Stimulated activated CD8-positive, alpha-beta memory T cell treated with anti-CD3 and anti-CD28 coated beads, Interleukin-4, amount 100 ng/mL, for 1 hour (primary cell): ENCODE measurements at places on chromosomes 16 and 17.

DNA sequence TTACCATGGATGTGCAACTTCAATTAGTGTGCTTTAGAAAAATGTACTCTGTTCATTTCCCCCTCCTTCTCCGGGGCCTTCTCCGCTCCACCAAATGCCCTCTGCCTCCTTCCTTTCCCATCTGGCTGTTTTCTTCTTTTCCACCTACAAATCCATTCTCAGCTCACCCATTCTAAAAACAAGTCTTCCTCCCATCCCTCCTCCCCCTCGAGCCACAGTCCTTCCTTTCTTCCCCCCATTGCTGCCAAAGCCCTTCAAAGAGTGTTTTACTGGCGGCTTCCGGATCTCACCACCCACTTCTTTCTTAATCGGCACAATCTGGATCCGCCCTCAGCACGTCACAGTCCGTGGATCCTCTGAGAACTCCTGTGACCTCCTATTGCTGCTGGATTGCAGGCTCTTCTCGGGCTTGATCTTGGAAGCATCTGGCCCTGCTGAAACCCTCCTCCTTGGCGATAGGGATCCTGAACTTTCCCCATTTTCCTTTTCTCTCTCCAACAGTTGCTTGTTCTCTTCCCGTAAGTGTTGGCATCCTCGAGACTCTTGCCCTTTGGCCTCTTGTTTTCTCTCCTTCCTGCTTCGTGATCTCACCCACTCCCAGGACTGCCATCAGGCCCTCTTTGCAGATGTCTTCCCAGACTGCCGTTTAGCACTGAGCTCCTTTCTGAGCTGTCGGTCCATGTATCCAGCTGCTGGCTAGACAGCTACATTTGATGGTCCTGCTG lies 36.0 kb upstream of the FBXO47 start:
- DNase-seq, result no peak

- DNase-seq, result no peak
These were observed 80.5 kb downstream of the TEX14 start for GRCh38 chr17:58611331-58611730.

- DNase-seq, result no peak
These were observed 35.9 kb downstream of the CMTM4 start for GRCh38 chr16:66660422-66661209.

GRCh38 chr17:47738178-47738577 lies 5.1 kb downstream of the TBX21 start:
- DNase-seq, result no peak

DNA sequence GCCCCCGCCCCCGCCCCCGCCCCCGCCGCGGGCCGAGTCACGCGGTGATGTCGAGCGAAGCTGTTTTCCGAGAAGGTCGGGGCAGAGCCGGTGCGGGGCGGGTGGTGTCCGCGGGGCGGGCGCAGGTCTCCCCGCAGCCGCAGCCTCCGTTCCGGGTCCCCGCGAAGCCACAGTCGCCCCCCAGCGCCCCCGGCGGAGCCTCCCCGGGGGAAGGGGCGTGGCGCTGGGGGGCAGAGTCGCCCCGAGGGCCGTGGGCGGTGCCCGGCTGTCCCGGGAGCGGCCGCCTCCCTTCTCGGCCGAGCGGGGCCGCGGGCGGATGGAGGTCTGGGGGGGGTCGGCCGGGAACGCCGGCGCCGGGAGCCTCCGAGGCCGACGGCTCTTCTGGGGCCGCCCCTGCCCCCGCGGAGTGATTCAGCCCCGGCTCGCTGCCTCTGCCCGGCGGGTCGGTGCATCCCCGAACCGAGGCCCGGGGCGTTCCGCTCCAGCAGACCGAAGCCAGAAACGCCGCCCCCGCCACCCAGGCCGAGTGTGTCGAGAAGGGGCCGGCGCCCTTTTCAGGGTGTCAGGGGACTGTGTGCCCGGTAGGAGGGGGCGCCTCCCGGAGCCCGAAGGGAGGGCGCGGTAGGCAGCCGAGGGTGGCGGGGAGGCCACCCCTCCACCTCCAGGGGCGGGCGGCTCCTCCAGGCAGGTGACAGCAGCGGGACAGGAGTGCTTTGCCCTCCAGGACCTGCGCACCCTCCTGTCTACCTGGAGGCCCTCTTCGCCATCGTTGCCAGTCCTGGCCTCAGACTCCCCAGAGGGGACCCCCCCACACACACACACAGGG lies 1.7 kb downstream of the METRNL start:
- DNase-seq, result no peak

DNA sequence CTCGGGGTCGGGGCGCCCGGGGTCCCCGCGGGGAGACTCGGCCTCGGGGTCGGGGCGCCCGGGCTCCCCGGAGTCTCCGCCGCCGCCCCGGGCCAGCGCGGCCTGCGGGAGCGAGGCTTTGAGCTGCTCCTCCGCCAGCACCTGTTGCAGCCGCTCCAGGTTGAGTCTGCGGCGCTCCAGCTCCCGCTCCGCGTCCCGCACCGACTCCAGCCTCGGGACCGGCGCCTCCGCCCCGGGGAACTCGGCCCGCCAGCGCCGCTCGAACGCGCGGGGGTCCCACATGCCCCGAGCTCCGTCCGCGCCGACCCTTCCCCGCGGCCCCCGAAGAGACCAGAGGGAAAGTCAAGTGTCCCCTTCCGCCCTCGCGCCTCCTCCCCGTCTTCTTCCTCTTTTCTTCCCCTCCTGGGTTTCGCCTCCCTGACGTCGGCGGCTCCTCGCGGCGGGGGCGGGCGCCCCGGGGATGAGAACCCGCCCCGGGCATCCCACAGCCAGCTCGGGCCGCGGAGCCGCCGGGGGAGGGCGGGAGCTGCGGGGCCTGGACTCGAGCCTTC lies 40.8 kb upstream of the BHLHA9 start:
- peak; percentile 21 for DNase-seq

- DNase-seq, result no peak
These were observed at the start of gene HES7 for GRCh38 chr17:8123695-8124349. Gene HES7, minus strand, starts transcription at chr17:8124106. Its CDS starts 22 bp downstream, at chr17:8124084.

DNA sequence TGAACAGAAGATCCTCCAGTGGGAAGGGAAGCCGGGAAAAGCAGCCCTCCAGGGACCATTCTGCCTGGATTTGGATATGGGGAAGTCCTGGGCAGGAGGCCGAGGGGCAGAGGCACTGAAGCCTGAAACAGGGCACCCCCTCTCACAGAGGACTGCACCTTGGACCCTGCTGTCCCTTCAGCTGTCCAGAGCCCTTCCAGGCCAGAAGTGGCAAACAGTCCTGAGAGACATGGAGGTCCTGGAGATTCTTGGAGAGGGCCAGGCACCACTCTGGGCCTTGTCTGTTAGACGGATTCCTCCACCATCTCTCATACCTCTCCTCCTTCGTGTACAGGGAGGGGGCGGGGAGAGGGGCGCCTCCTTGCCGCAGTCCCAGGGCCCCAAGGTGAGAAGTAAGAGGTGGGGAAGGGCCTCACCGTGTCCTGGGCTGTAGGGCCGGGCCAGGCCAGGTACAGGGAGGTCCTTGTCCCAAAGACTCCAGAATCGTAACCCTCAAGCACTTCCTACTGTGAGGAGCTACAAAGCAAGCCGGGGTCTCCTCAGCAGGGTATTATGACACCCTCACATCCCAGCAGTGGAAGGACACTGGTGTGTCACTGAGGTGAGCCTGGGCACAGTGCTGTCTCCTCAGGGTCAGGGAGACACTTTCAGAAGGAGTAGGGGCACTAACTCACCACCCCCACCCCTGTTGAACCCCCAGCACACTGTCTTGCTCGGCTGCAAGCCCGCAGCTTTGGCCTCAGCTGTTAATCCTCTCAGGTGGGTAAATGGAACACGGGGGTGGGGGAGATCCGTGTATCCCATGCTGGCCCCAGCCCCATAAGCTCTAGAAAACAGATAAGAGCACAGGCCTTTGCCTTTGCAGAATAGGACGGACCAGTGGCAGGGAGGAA lies 16.6 kb upstream of the TBX2 start:
- DNase-seq, result no peak

DNA sequence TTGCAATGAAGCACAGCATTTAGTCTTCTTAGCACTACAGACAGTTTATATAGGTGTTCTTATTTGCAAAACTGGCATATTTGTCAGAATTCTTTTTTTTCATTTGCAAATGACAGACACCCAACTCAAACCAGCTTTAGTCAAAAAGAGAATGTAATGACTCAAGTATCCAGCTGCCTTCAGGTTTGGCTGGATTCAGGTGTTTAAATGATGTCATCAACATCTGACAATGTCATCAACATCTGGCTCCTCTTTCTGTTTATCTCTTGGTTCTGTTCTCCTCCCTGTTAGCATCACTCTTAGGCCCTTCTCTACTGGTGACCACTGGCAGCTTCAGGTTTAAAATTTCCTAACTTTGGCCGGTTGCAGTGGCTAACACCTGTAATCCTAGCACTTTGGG lies 18.9 kb downstream of the TMC5 start:
- no peak for DNase-seq

DNA sequence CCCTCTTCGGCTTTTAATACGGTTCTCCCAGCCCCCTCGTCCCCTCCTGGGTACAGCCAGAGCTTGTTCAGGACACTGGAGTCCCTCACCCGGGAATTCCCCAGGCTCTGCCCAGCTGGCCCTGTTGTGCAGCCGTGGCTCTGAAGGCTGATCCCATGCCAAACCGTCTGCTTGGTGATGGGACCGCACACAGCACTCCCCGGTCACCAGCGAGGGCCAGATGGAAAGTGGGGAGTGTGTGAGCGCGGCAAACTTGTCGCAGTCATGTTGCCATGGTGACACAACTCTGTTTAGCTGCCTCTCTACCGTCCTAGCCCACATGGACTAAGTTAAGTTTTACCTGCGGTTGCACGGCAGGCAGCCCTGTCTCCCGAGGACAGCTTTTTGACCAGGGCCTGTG lies 107.9 kb downstream of the RAP1GAP2 start:
- no peak for DNase-seq

DNA sequence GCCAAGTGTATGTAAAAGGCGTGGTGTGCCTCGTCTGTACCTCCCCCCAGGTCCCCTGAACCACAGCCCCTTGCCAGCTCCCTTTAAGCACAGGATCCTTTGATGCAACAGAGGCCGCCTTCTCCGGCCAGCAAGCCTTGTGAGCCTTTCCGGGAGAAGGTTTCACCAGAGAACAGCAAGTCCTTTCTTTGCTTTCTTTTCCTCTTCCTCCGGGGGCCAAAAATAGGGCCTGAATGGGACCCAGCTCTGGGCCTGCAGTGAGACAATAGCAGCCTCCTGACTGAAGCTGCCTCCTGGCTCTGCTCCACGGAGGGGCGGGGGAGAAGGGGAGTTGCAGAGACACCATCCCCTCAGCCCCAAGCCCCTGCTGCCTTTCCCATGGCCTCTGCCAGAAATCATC lies 9.0 kb downstream of the ADGRG1 start:
- DNase-seq, result no peak

GRCh38 chr17:61053469-61053868 lies 346.2 kb upstream of the TBX2 start:
- DNase-seq, result no peak

GRCh38 chr17:83018658-83019193 lies 60.7 kb upstream of the METRNL start:
- DNase-seq, result no peak

- DNase-seq, result no peak
These were observed 93.9 kb downstream of the RGS9 start for GRCh38 chr17:65231086-65231485.

DNA sequence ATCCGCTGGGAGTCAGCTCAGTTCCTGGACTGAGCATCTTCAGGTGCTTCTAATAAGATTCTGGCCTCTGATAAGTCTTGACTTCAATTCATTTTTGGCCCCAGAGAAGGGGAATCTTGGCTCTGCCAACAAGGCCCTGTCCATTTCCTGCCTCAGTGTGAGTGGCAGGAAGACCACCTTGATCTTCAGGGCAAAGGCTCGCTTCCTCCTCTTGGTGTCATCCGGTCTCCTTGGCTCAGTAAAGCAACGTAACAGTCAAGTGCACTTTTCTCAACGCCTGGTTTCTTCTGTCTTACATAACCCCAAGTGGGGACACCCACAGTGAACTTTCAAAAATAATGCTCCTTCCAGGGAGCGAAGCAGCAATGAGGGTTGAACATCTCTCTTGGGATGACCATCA lies 169.8 kb downstream of the PRKCB start:
- DNase-seq, result no peak

DNA sequence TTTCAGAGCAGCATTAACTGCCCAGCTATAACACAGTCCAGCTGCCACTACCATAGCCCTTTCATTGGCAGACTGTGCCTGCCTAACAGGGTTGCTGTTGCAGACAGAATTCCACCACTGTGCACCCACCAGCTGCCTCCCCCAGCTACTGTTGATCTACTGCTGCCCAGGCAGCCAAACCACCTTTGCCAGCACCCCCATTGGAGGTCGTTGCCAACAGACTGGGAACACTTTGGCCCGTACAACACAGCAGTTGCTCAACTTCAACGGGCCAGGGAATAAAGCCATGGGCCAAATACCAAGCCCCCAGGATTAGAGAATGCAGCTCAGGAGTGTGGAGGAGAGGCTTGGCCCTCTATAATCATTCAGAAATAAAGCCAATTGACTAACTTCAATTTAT lies 473.6 kb downstream of the CDH11 start:
- no peak for DNase-seq

DNA sequence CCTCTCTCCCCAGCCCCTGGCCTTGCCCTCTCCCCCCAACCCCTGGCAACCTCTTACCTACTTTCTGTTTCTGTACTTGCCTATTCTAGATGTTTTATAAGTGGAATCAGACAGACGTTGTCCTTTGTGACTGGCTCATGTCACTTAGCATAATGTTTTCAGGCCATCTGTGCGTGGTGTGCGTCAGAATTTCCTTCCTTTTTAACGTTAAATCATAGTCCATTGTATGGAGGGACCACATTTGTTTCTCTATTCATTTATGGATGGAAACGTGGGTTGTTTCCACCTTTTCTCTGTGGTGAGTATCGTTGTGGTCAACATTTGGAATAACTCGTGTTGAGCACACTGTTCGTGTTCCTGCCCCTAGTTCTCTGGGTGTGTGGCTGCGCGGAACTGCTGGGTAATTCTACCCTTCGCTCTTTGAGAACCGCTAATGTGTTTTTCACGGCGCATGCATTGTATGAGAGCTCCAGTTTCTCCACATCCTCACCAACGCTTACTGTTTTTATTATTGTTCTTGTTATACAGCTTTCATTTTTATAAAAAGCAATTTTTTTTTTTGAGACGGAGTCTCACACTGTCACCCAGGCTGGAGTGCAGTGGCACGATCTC lies 26.3 kb downstream of the ACTG1 start:
- DNase-seq, result no peak

GRCh38 chr16:87190288-87191230 lies 126.6 kb downstream of the C16orf95 start:
- no peak for DNase-seq

DNA sequence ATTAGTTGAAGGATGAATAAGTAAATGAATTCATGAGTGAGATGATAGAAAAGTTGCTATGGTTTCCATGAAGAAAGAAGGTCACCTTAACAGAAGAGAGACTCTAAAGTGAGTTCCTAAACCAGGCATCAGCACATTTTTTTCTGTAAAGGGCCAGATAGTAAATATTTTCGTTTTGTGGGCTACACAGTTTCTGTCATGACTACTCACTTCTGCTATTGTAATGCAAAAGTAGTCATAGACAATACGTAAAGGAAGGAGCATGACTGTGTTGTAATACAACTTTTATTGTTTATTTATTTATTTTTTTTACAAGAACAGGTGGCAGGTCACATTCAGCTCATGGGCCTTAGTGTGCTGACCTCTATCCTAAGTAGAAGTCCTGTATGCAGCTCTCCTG lies 426.1 kb upstream of the DYNLRB2 start:
- no peak for DNase-seq

- no peak for DNase-seq
These were observed 11.7 kb downstream of the PECAM1 start for GRCh38 chr17:64378890-64379354.
